Stimulated activated naive CD4-positive, alpha-beta T cell treated with Interleukin-2 at 50 U/mL for 16 hours (primary cell): ENCODE measurements at places on chromosomes 13 and 19.

DNA sequence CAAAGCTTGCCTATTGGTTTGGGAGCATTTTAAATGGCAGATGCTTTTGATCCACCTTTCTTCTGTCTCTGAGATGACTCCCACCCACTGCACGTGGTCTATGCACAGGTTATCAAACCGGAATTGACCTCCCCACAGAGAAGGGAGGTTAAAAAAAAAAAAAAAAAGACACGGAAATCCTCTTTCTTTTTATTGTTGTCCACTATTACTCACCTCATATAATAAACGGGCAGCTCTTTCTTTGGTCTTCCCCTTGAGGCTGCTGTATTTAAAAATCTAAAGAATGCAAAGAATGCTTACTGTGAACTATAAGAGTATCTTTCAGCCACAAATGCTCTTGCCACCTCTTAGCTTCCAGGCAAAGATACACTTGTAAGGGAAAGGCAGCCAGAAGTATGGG, 329.7 kb downstream of the NDFIP2 start:
- no peak for DNase-seq

DNA sequence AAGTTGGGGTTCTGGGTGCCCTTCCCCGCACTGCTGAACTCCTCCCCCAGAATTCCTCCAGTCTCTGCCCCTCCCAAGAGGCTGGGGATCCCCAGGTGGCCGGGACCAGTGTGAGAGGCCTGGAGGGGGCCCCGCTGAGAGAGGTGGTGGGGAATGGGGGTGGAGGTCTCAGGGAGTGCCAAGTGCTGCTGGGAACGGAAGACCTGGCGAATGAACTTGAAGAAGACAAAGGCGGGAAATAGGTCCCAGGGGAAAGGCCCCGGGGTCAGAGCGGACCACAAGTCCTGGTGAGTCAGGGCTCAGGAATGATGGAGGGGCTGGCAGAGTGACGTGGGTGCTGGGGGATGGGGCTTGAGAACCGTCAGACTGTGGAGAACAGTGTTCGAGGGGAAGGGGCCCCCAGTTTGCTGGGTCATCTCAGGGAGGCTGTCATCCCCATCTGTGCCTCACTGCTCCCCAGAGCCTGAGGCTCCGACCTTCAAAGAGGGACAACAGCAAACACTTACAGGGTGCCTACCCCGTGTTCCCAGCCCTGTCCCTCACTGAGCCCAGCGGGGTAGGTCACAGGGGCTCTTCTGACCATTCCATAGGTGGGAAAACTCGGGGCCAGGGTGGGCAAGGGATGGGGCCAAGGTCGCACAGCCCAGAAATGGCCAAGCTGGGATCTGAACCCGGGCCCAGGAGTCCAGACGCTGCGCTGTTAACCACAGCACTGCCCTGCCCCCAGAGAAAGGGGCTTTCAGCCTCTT, 16.0 kb upstream of the SEMA6B start:
- no peak for DNase-seq

DNA sequence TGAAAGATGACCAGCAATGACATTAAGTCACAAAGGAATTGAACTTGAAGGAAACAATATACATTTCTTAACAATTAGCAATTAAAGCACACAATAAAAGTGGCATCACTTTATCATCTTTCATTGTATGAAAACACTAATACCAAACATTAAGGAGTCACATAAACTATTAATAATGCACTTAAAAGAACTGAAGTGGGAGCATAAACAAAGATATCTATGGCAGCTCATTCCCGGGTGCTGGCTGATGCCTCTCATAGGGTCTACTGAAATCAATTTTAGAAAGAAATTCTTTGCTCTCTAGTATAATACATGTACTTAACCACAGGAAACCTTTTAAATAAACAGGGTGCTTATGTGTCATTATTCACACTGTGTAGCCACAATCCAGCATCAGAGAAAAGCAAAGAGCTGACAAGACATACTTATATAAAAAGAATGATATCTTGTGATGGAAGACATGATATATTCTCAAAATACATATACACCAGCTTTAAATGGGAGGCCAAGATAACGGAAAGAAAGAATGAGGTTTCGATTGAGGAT, 1207.8 kb downstream of the EFNB2 start:
- DNase-seq = no peak

DNA sequence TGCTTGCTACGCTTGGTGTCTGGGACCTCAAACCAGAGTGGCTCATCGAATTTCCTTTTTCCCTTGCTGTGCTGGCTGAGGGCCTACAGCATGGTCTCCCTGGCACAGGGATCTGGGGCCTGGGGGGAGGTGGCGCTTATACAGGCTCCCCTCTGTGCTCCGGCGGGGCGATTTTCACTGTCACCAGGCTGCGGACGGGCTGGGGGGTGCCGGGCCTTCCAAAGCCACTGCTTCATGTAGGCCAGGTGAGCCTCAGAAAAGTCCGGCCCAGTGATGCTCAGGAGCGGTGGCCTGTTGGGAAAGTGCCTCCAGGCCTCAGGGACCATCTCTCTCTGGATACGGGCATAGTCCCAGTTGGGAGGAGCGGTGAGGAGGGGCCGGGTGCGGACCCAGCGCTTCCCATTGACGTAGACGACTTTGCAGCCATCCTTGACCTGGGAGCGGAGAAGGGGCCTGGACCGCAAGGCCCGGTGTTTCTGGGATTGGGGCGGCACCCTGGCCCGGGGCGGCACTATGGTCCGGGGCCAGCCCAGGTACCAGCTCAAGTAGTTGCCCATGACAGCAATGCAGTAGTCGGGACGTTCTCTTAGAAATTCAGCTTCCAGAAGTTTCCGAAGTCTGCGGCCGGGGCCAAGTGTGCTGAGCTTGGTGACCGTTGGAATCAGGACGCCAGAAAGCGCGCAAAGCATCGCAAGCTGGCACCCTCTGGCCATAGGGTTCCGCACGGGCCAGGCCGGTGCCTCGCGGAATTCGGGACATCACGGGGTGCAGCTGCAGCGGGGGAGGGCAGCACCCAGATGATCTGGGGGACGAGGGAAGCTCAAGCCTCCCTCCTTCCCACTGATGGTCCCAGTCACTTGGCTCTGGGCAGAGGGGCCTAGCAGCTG, 255.9 kb downstream of the SLC7A1 start:
- DNase-seq = no peak

DNA sequence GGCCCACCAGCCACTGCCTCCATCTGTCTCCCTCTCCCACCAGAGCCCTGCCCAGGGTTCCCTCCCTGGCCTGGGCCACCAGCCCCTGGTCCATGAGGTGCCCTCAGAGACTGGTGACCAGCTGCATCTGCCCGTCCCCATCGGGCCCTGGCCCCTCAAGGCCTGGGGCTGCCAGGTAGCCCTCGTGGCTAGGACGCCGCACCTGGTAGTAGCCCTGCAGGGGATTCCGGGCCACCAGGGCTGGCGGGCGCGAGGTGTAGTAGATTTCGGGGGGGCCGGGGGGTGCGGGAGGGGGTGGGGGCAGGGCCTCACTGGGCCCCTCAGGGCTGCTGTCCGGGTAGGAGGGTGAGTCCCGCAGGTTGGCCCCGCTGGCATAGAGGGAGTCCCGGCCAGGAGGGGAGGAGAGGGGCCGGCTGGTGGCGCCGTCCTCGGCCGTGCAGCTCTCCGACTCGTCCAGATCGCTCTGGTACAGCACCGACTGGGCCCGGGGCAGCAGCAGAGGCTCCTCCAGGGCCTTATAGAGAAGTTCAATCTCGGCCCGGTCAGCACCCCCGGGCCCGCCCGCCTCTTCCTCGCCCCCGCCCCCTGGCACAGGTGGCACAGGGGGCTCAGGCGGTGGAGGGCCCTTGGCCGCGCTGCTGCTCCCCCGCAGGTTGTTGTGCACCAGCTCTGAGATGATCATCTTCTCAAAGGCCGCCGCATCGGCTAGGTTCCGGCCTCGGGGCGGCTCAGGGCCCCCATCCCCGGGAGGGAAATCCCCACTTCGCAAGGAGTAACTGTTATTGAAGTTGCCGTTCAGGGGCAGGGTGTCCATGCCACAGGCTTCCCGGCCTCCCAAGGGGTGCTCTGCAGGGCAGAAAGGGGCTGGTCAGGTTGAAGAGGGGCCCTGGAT, 14.6 kb upstream of the ASF1B start:
- DNase-seq = no peak

- no peak for DNase-seq
These were observed at the start of gene FBXO27 for GRCh38 chr19:39032063-39032918. TSS of gene FBXO27 (minus strand) at chr19:39032549. CDS start at chr19:39032227, 322 bp downstream.

- DNase-seq = peak; percentile 39
These were observed 1.0 kb upstream of the RPS5 start for GRCh38 chr19:58385891-58386575.

- DNase-seq = no peak
These were observed 55.0 kb upstream of the TM9SF2 start for GRCh38 chr13:99446242-99446641.

GRCh38 chr13:101785858-101786257, 333.4 kb downstream of the ITGBL1 start:
- DNase-seq = no peak

- DNase-seq = no peak
These were observed 7.1 kb downstream of the ARGLU1 start for GRCh38 chr13:106560821-106561220.

DNA sequence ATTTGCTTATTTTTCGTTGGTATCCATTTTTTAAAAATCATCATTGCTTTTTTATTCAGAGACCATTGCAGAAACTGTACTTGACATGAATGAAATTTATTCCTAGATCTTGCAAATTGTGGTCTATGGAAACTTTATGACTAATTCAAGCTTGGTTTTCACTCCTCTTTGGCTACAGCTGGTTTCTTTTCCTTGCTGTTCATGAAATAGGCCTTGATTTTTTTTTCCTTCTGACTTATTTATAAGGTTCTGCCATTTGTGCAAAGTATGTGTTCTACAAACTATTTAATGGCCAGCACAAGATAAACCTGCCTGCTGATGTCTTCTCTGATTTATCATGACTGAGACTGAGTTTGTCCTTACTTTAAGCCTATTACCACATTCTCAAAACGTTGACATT, 764.0 kb upstream of the SLITRK5 start:
- DNase-seq = no peak

- no peak for DNase-seq
These were observed 165.5 kb downstream of the FGF14 start for GRCh38 chr13:102236341-102236740.

- peak; percentile 66 for DNase-seq
These were observed 26.8 kb upstream of the CEACAM21 start for GRCh38 chr19:41548954-41549688.

DNA sequence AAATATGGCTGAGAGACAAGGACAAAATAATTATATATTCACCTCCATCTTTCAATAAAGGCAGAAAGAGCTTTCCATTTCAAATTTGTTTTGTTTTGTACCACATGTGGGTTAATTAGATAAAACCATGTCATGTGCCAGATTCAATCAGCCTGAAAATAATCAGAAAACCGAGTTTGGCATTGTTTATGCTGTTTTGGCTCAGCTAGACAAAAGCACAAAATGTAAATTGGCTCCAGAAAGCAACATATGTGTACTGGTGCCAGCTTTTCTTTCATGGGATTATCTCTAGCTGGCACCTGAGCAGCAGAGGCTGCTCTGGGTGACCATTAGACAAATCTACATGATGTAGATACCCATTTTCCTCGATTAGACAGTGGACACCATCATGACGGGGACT, 9.2 kb upstream of the DNAJC15 start:
- no peak for DNase-seq

GRCh38 chr19:37227996-37228395, 10.0 kb downstream of the ZNF383 start:
- DNase-seq = peak; percentile 3

GRCh38 chr13:57665481-57665880, 33.9 kb downstream of the PCDH17 start:
- no peak for DNase-seq

- DNase-seq = no peak
These were observed 29.1 kb downstream of the SHISA2 start for GRCh38 chr13:26022538-26023292.

GRCh38 chr19:40599902-40600569, 1.1 kb upstream of the LTBP4 start:
- no peak for DNase-seq

- DNase-seq = no peak
These were observed 19.3 kb downstream of the TNFSF11 start for GRCh38 chr13:42592915-42593900.
